Spleen (tissue), 13 donors: ENCODE measurements at places on chromosomes 5 and 9. TPM values are rescaled to one million over a fixed set of nuclear protein-coding genes. Genes with fewer than 3 reads are reported as not detected.

DNA sequence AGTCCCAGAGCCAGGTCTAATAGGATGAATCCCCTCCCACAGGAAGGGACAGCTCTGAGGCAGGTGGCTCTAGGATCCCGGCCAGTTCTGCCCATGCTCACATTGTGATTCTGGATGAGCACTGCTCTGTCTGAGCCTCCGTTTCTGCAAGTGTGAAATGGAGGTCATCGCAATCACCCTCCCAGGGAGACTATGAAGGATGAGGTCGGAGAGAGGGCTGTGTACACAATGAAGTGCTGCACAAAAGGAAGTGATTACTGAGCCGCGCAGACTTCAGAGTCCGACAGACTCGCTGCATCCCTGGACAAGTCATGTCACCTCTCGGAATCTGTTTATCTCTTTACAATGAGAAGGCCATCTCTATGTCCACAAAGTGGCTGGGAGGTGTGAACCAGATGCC, 21.7 kb downstream of the LHX6 start:
- H3K4me3 ChIP-seq = no peak overlapping the region
- no peak for DNase-seq
- H3K4me1 ChIP-seq = no peaks in the 10 kb centered on the region
- H3K27me3 ChIP-seq = peaks cover 10% of the 10 kb centered on the region

DNA sequence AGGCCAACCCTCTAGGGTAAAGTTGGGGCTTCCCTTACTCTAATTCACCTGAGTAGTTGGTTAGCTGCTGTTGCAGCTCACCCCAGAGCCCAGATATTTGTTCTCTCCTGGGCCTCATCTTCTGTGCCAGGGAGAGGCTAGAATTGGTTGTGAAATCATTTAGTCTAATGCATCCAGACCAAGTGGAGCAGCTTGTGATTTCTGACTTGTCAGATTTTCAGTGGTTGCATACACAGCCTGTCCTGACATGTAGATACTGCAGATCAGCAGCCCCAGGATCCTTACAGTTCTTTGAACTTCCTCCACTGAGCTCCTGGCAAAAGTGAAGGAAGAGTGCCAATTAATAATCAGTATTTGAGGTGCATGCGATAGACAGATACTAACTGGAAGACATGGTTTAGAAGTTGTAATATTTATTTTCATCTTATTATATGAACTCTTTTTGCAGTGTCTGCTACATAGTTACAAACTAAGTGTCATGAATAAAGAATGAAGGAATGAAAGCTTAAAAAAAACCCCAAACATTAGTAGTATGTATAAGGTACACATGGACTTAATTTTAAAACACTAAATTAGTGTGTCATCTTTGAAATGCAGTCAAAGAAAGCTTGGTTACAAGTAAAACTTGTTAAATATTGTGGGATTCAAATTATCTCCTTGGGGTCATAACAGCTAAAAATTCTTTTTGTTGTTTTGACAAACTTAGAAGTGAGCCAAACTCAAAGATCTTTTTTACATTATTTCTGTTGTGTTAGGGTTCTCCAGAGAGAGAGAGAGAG, 128.5 kb downstream of the VPS13A start:
- peaks cover 68% of the 10 kb centered on the region for H3K36me3 ChIP-seq

GRCh38 chr5:116360008-116360853, 214.4 kb downstream of the SEMA6A start:
- no peak overlapping the region for H3K4me3 ChIP-seq
- H3K4me1 ChIP-seq = peaks cover 8% of the 10 kb centered on the region
- H3K27ac ChIP-seq = no peak overlapping the region
- H3K27me3 ChIP-seq = no peaks in the 10 kb centered on the region
- no peaks in the 10 kb centered on the region for H3K36me3 ChIP-seq

The PCDHGA8 gene
- total RNA-seq = 2.1 TPM

DNA sequence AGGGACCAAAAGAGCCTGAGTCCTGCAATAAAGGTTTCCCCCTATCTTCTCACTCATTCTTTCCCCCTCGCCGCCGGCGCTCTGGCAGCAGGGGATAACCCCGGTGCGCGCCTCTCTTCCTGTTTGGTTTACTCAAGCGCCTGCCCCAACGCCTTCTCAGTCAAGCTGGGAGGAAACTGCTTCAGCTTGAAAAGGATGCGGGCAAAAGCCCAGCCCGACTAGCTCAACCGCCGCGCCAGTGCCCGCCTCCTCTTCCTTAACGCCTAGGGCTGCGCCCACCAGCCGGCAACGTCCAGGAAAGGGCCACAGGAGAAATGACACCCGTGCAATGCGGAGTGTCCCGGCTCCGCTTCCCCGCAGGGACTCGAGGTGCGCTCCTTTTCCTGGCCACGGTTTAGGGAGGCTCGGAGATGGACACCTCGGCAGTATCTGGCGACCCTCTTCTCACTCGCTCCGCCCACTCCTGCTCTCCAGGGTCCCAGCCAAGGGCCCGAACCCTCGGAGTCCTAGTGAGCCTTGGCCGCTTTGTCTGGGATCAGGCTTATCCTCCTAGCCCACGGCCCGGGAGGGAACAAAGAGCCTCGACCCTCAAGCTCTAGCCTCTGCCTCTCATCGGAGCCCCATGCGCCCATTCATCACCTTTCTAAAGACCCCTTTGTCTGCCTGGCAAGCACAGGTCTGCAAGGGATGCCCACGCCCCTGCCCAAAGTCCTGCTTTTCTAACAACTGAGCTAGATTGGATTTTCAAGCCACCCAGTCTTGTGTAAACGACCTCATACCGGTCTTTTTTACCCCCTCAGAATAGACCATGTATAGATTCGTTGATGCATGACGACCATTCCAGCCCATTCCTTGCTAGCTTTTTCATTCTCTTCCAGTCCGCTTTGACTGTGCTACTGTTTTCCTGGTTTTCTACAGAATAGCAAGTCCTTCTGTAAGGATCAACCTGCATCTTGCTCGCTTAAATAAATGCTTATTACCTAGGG, 2.0 kb downstream of the ST8SIA4 start:
- peak overlapping the region; percentile 70 for H3K4me3 ChIP-seq
- H3K36me3 ChIP-seq = no peaks in the 10 kb centered on the region
- no peaks in the 10 kb centered on the region for H3K27me3 ChIP-seq
- peak; percentile 97 for DNase-seq
